Large intestine (tissue), 12 donors: ENCODE measurements at places on chromosomes 13 and 19. TPM values are rescaled to one million over a fixed set of nuclear protein-coding genes. Genes with fewer than 3 reads are reported as not detected.
A peak's percentile ranks its signal among the peaks of the same experiment; 100 is the strongest.

Gene CLEC4G
- polyA plus RNA-seq = 0.57 TPM

GRCh38 chr13:109309625-109310363 lies 476.6 kb downstream of the IRS2 start:
- H3K4me1 ChIP-seq = no peaks in the 10 kb centered on the region
- DNase-seq = no peak
- H3K27me3 ChIP-seq = peaks cover 5% of the 10 kb centered on the region
- no peak overlapping the region for H3K27ac ChIP-seq
- no peaks in the 10 kb centered on the region for H3K36me3 ChIP-seq

GRCh38 chr19:42313840-42314755 lies 989 bp downstream of the TMEM145 start:
- H3K4me3 ChIP-seq = peak overlapping the region; percentile 39
- peaks cover 2% of the 10 kb centered on the region for H3K4me1 ChIP-seq
- H3K27me3 ChIP-seq = peaks cover 46% of the 10 kb centered on the region
- H3K36me3 ChIP-seq = no peaks in the 10 kb centered on the region
- H3K27ac ChIP-seq = no peak overlapping the region

- DNase-seq = peak; percentile 98
- no peak overlapping the region for H3K4me3 ChIP-seq
- H3K27me3 ChIP-seq = no peaks in the 10 kb centered on the region
- H3K4me1 ChIP-seq = peaks cover 94% of the 10 kb centered on the region
Observed at GRCh38 chr19:38684078-38684861, 36.8 kb downstream of the ACTN4 start.

Gene CD37
- 5.9 TPM for polyA plus RNA-seq

Gene SLC17A7
- 0.19 TPM for polyA plus RNA-seq

Gene IQCN
- polyA plus RNA-seq = 5.5 TPM

DNA sequence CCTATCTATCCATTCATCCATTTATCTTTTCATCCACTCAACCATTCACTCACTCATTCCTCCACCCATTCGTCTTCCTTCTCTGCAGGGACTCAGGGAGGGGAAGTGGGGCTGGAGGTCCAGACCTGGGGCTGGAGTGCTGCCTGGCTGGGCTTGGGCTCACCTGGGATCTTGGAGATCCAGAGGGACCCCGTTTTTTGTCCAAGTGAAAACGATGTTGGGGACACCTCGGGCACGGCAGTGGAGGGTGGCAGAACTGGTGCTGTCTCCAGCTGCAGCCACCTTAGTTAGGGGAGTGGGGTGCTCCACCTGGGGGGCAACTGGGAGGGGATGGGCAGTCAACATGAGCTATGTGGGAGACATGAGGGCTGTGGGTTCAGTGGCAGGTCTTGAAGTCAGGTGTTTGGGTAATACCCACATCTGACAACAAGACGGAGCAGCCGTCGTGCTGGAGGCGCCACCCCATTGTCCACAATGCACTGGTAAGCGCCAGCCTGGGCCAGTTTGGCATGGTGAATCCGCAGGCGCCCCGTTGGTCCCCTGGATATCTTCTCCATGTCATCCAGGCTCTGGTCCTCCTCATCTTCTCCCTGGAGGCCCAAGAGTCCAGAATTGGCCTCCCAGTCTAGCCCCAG lies 10.2 kb downstream of the NPHS1 start:
- H3K27ac ChIP-seq = no peak overlapping the region
- no peaks in the 10 kb centered on the region for H3K36me3 ChIP-seq
- peaks cover 36% of the 10 kb centered on the region for H3K27me3 ChIP-seq
- peaks cover 14% of the 10 kb centered on the region for H3K4me1 ChIP-seq

Gene CPAMD8
- polyA plus RNA-seq = 7.8 TPM

Gene ZNF20
- polyA plus RNA-seq = 7.0 TPM

Gene ICAM4
- polyA plus RNA-seq = 1.2 TPM

DNA sequence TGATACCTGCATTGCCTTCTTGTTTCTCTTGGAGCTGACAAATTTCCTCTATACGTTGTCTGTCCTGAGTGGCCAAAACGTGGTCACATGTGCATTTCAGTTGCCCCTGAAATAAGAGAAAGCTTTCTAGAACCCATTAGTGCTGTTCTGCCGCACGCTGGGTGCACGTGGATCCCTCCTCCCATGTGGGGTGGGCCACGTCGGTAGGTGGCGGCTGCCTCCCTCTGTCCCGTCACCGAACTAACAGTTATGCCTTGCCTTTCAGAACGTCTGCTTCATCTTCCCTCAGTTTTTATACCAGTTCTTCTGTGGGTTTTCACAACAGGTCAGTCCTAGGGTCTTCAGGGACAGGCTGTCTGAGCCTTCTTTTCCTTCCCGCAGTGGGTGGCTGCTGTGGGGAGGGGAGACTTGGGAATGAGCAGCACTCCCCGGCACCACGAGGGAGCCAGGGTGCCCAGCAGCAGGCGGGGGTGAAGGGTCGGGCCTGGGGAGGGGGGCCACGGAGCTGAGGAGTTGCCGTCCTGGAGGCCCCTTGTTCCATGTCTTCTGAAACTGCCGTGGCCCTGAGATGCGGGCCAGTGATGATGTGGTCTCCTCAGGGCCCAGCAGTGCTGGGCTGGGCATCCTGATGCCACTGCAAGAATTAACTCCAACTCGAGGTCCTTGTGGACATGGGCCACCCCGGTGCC lies 109.7 kb upstream of the MCF2L start:
- H3K36me3 ChIP-seq = peaks cover 72% of the 10 kb centered on the region
- H3K4me1 ChIP-seq = no peaks in the 10 kb centered on the region
- no peaks in the 10 kb centered on the region for H3K27me3 ChIP-seq
- H3K27ac ChIP-seq = no peak overlapping the region
- H3K4me3 ChIP-seq = no peak overlapping the region
- no peak for DNase-seq

GRCh38 chr13:110310541-110311442 lies 3.7 kb downstream of the COL4A2 start:
- peaks cover 13% of the 10 kb centered on the region for H3K36me3 ChIP-seq
- peaks cover 33% of the 10 kb centered on the region for H3K4me1 ChIP-seq
- no peak overlapping the region for H3K4me3 ChIP-seq
- peaks cover 4% of the 10 kb centered on the region for H3K27me3 ChIP-seq
- no peak for DNase-seq
- no peak overlapping the region for H3K27ac ChIP-seq

Gene NKPD1
- polyA plus RNA-seq = 0.15 TPM

DNA sequence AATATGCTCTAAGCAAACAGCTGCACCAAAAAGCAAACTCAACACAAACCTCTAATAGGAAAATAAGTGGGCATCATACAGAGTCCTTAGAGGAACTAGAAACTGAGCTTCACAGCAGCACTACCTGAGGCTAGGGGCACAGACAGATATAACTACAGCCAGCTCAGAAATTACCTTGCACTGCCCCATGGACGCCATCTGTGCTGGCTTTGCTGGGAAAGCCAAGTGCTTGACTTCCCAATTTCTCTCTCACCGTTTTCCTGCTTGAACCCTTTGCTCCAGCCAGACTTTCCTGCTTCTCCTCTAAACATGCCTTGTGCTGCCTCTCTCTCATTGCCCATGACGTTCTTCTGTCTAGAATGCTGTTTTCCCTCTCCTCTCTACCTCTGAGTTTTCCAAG lies 29.3 kb downstream of the MTUS2 start:
- H3K27me3 ChIP-seq = no peaks in the 10 kb centered on the region
- H3K4me3 ChIP-seq = no peak overlapping the region
- H3K4me1 ChIP-seq = no peaks in the 10 kb centered on the region
- no peaks in the 10 kb centered on the region for H3K36me3 ChIP-seq
- no peak for DNase-seq

Gene DOHH
- polyA plus RNA-seq = 12.1 TPM

DNA sequence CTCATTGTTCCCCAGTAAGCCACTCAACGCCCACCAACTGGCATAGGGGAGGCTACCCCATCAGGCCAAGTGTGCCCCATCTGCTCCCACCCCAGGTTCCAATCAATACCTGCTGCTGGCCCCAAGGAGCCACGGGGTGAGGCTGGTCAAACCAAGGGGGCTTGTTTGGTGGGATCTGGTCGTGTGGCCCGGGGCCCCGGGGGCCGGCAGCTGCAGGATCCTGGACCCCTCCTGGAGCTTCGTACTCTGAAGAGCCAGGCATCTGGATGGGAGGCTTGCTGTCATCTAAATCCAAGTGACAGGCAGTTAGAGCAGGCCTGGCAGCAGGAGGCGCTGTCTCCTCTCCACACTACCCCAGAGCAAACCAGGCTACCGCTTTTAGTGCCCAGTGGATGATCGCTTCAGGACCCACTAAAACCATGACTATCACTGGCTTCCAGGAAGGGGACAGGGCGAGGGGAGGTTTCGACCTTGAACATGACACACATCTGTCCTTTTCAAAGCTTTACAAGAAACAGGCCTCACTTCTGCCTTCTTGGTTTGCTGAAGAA lies 14.2 kb downstream of the CHERP start:
- H3K27ac ChIP-seq = no peak overlapping the region
- H3K4me1 ChIP-seq = no peaks in the 10 kb centered on the region
- H3K4me3 ChIP-seq = no peak overlapping the region
- no peak for DNase-seq
- H3K36me3 ChIP-seq = peaks cover 91% of the 10 kb centered on the region

- H3K27me3 ChIP-seq = peaks cover 82% of the 10 kb centered on the region
- no peaks in the 10 kb centered on the region for H3K36me3 ChIP-seq
- H3K27ac ChIP-seq = no peak overlapping the region
- DNase-seq = no peak
Observed at GRCh38 chr19:47445937-47446402, 25.7 kb downstream of the SLC8A2 start.

Gene TMEM272
- polyA plus RNA-seq = 1.1 TPM

GRCh38 chr19:12085074-12085818 lies 20.7 kb downstream of the ZNF844 start:
- H3K36me3 ChIP-seq = peaks cover 5% of the 10 kb centered on the region
- no peaks in the 10 kb centered on the region for H3K27me3 ChIP-seq
- DNase-seq = no peak
- H3K27ac ChIP-seq = no peak overlapping the region
- no peaks in the 10 kb centered on the region for H3K4me1 ChIP-seq

DNA sequence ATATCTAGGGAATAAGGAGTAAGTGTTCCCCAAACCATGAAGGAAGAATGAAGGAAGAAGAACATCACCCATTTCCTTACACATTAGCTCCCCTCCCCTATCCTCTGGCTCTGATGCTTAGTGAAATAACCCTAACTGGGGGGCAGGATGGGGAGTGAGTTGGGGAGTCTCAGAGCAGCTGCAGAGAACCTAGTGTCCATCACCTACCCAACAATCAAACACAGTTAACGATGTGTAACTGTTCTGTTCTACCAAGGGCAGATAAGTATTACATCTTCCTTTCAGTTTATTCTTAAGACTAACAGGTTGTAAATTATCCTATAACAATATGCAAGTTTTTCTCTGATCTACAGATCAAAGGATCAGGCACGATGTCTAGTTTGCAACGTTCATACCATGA lies 12.8 kb downstream of the ELF1 start:
- no peak overlapping the region for H3K4me3 ChIP-seq
- H3K27ac ChIP-seq = peak overlapping the region; percentile 79
- H3K4me1 ChIP-seq = peaks cover 63% of the 10 kb centered on the region
- no peaks in the 10 kb centered on the region for H3K36me3 ChIP-seq
- H3K27me3 ChIP-seq = no peaks in the 10 kb centered on the region

- H3K27me3 ChIP-seq = peaks cover 2% of the 10 kb centered on the region
- no peak overlapping the region for H3K27ac ChIP-seq
- H3K36me3 ChIP-seq = peaks cover 27% of the 10 kb centered on the region
- DNase-seq = no peak
Observed at GRCh38 chr19:47704024-47704423, 9.2 kb upstream of the EHD2 start.

- H3K27me3 ChIP-seq = peaks cover 2% of the 10 kb centered on the region
- no peak overlapping the region for H3K4me3 ChIP-seq
- no peaks in the 10 kb centered on the region for H3K4me1 ChIP-seq
- H3K27ac ChIP-seq = no peak overlapping the region
- no peaks in the 10 kb centered on the region for H3K36me3 ChIP-seq
- DNase-seq = no peak
Observed at GRCh38 chr13:46160065-46160464, 21.9 kb downstream of the LCP1 start.

DNA sequence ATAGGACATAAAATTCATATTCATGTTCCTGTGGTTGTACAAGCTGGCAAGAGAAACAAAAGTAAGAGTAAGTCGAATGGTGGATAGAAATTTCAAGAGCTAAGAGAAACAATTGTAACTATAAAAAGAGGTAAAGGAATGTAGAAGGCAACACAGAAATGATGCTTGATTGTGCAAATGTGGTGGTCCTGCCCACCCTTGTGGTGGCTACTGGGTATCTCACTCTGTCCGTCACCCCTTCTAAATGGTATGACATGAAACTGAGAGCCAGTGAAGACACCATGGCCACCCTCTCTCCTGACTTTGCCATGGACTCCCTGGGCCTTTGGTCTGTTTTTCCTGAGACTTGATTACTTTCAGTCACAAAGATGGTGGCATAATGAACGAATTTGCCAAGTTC lies 925.9 kb upstream of the SLITRK6 start:
- H3K27me3 ChIP-seq = no peaks in the 10 kb centered on the region
- H3K36me3 ChIP-seq = no peaks in the 10 kb centered on the region
- no peak overlapping the region for H3K4me3 ChIP-seq
- no peaks in the 10 kb centered on the region for H3K4me1 ChIP-seq
- no peak overlapping the region for H3K27ac ChIP-seq

GRCh38 chr19:29694669-29695627 lies 20.1 kb downstream of the C19orf12 start:
- no peaks in the 10 kb centered on the region for H3K36me3 ChIP-seq
- DNase-seq = peak; percentile 71
- H3K27me3 ChIP-seq = no peaks in the 10 kb centered on the region
- no peaks in the 10 kb centered on the region for H3K4me1 ChIP-seq

Gene GFY
- polyA plus RNA-seq = not detected

Gene CAMSAP3
- polyA plus RNA-seq = 73.9 TPM

DNA sequence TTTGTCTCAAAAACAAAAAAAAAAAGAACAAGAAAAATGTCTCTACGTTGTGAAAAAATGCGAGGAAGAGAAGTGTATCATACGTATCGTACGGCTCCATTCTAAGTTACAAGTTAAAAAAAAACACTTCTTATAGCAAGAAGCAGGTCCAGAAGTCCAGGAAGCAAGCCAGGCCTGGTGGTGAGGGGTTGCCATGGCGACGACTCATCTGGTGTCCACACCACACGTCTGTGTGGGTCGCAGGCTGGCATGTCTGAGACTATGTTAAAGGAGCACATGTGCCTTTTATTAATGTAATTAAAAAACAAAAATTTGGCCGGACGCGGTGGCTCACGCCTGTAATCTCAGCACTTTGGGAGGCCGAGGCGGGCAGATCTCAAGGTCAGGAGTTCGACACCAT lies 5.9 kb downstream of the MED16 start:
- H3K27me3 ChIP-seq = no peaks in the 10 kb centered on the region
- peaks cover 9% of the 10 kb centered on the region for H3K4me1 ChIP-seq
- H3K36me3 ChIP-seq = peaks cover 68% of the 10 kb centered on the region
- H3K27ac ChIP-seq = no peak overlapping the region

GRCh38 chr19:52244021-52244420 lies 25.4 kb upstream of the ZNF766 start:
- no peaks in the 10 kb centered on the region for H3K27me3 ChIP-seq
- H3K36me3 ChIP-seq = no peaks in the 10 kb centered on the region
- H3K4me1 ChIP-seq = no peaks in the 10 kb centered on the region
- H3K4me3 ChIP-seq = no peak overlapping the region

Gene CDC37
- polyA plus RNA-seq = 155 TPM

GRCh38 chr19:13461536-13461935 lies 44.7 kb downstream of the CACNA1A start:
- H3K27me3 ChIP-seq = no peaks in the 10 kb centered on the region
- no peaks in the 10 kb centered on the region for H3K4me1 ChIP-seq
- H3K36me3 ChIP-seq = no peaks in the 10 kb centered on the region
- H3K27ac ChIP-seq = no peak overlapping the region

Gene ALKBH7
- 97.9 TPM for polyA plus RNA-seq
